ENCODE measurements at places on chromosomes 6 and 20.

- no peaks in the 10 kb centered on the region for H3K36me3 ChIP-seq
- no peak overlapping the region for H3K4me3 ChIP-seq
- peak; percentile 94 for DNase-seq
- no peak overlapping the region for H3K27ac ChIP-seq
- H3K4me1 ChIP-seq, result peaks cover 52% of the 10 kb centered on the region
- no peaks in the 10 kb centered on the region for H3K27me3 ChIP-seq
These were observed 10.9 kb downstream of the MOCS1 start for GRCh38 chr6:39923394-39923793.

DNA sequence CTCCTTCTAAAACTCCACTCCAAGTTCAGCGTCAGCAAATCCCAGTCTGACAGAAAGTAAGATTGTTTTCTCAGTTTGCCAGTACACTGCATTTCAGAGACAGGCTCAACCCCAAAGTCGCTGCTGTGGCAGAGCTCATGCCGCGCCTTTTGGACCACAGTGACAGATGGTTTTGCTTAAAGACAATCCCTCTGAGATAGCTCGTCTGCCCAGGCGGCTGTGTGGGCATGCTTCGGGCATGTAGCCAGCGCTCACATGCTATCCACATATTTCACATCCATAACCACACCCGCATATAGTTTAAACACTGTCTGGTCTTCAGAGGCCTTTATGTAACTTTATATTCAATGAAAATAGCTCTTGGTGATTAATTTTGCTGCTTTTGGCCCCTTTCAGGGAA, 14.7 kb upstream of the PXDC1 start:
- no peaks in the 10 kb centered on the region for H3K4me1 ChIP-seq
- H3K27ac ChIP-seq, result no peak overlapping the region
- no peaks in the 10 kb centered on the region for H3K36me3 ChIP-seq
- no peaks in the 10 kb centered on the region for H3K27me3 ChIP-seq

DNA sequence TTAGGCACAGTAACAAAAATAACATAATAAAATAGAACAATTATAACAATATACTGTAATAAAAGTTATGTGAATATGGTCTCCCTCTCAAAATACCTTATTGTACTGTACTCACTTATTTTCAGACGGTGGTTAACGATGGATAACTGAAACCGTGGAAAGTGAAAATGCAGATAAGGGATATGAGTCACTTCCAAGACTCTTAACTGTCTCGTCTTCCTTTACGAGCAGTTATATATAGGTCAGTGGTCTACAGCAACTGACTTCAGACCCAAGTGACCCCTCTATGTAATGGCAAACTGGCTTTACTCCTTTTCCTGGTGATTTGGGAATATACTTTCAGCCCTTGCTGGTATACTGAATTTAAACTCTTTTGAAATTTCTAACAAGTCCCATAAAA, 261.4 kb downstream of the SLC35F1 start:
- no peaks in the 10 kb centered on the region for H3K4me1 ChIP-seq
- H3K4me3 ChIP-seq, result no peak overlapping the region
- H3K36me3 ChIP-seq, result no peaks in the 10 kb centered on the region
- DNase-seq, result no peak
- H3K27me3 ChIP-seq, result no peaks in the 10 kb centered on the region

DNA sequence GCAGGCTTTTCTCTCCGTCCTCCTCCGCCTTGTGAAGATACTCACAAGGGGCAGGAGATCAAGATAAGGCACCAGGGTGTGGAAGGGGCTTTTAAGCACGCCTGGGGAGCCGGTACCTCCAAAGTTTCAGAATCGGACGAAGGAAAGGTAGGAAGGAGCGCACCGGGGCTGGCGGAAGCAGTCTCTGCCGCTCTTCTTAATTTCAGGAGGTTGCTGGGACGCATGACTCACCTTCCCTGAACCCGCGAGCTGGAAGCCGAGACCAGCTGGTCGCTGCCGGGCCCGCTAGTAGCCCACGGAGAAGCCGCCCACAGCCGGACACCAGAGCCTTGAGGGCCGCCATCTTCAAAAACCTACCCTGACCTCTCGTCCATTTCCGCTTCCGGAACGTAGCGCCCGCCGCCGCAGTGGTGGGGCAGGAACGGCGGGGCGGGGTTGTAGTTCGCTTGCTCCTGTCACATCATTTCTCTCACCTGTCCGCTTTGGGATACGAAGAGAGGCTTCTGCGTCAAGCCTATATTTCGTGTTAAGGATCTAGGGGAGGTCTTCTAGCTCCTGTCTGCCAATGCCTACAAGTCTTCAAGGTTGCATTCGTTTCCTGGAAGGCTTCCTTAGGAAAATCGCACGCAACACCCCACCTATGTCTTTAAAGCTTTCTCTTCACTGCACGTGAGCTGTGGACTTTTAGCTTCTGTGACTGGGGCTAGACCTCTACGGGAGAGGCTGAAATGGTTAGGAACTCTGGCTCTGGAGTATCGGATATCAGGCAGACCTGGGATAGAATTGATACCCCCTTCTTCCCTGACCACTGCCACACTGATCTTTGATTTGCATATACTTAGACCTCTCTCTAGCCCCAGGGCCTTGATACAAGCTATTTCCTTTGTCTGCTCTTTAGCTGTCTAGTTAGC, at the start of gene MRPS18A:
Gene MRPS18A (minus strand): TSS at position 355 of the 911 bp plus-strand sequence. CDS start 12 bp downstream, at position 343.
- H3K4me3 ChIP-seq, result peak within 1 kb of the TSS; percentile 59
- DNase-seq, result peak; percentile 75
- H3K36me3 ChIP-seq, result no peaks in the 10 kb centered on the region
- peak within 1 kb of the TSS; percentile 68 for H3K27ac ChIP-seq

DNA sequence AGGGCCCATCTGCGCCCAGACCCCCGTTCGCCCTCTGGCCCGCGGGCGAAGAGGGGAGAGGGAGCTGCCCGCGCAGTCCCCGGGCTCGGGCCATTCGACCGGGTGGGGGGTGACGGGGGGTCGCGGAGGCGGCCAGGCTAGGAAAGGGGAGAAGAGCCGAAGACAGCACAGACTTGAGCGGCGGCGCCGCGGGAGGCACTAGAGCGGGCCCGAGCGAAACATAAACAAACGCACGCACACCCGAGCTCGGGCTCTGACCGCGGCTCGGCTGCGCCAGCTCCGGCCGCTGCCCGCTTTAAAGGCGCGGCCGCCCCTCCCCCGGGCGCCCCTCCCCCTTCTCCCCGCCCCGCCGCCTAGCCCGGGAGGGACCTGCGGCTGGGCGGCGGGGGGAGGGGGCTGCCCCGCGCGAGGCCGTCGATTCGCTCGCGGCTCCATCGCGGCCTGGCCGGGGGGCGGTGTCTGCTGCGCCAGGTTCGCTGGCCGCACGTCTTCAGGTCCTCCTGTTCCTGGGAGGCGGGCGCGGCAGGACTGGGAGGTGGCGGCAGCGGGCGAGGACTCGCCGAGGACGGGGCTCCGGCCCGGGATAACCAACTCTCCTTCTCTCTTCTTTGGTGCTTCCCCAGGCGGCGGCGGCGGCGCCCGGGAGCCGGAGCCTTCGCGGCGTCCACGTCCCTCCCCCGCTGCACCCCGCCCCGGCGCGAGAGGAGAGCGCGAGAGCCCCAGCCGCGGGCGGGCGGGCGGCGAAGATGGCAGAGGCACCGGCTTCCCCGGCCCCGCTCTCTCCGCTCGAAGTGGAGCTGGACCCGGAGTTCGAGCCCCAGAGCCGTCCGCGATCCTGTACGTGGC, at the start of gene FOXO3:
Gene FOXO3 (plus strand): TSS at position 455 of the 846 bp plus-strand sequence. CDS start 292 bp downstream, at position 747.
- peak; percentile 93 for DNase-seq
- no peaks in the 10 kb centered on the region for H3K27me3 ChIP-seq
- H3K36me3 ChIP-seq, result no peaks in the 10 kb centered on the region
- peak within 1 kb of the TSS; percentile 86 for H3K4me3 ChIP-seq
- peaks cover 28% of the 10 kb centered on the region for H3K4me1 ChIP-seq

DNA sequence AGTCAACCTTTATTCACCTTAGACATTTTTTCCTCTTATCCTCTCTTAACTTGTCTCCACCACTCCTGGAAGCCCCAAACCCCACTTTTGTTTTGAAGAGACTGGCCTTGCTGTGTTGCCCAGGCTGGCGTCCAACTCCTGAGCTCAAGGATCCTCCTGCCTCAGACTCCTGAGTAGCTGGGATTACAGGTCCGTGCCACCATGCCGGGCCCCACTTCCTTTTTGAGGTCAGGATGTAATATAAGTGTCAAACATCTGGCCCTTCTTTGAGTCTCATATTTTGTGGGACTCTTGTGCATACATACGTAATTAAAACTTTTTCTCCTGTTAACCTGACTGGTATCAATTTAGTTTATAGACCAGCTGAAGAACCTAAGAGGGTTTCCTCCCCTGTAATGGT, 1.4 kb upstream of the CDK19 start:
- H3K36me3 ChIP-seq, result no peaks in the 10 kb centered on the region
- H3K4me1 ChIP-seq, result peaks cover 10% of the 10 kb centered on the region
- H3K27ac ChIP-seq, result no peak overlapping the region
- DNase-seq, result peak; percentile 6
- no peaks in the 10 kb centered on the region for H3K27me3 ChIP-seq

GRCh38 chr6:138972226-138972665, 15.8 kb downstream of the REPS1 start:
- H3K4me3 ChIP-seq, result no peak overlapping the region
- no peak for DNase-seq
- no peak overlapping the region for H3K27ac ChIP-seq
- no peaks in the 10 kb centered on the region for H3K27me3 ChIP-seq
- peaks cover 42% of the 10 kb centered on the region for H3K4me1 ChIP-seq
